ENCODE measurements at places on chromosomes 6 and 20.
A peak's percentile ranks its signal among the peaks of the same experiment; 100 is the strongest.

DNA sequence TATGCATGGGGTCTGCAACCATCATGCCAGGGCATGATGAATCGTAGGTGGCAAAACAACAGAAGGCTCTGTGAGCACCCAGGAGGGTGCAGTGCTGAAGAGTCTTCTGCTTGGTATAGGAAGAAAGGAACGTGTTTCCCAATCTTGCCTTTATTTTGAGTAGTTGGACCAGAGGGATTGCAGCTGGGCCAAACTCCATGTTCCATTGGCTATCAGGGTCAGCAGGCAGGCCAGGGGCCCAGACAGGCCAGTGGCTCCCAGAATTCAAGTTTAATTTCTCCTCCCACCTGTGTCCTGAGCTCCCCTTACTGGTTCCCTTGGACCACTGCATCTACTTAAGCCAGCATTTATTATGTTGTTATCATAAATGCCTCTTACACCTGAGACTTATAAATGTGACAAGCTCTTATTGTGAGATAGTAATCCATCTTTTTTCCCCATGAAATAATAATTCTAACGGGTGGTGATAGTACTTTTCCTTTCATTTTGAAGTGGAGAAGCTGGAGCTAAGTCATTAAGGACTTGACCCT is 918 bp upstream of the TRIM38 start:
- DNase-seq: no peak

GRCh38 chr6:20571261-20571660 is 37.0 kb downstream of the CDKAL1 start:
- no peak for DNase-seq

DNA sequence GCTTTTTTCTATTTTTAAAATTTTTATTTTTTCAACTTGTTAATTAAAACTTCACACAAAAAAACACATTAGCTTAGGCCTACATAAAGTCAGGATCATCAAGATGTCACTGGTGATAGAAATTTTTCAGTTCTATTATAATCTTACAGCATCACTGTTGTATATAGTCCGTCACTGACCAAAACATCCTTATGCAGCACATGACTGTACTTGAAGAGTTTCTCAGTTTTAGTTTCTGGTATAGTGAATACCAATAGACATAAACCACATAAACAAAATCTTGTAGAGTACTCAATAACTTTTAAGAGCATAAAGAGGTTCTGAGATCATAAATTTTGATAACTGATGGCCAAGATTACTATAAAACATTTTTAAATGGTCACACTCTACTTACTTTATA is 71.8 kb downstream of the ASCC3 start:
- no peak for DNase-seq

GRCh38 chr6:170424604-170425126 is 118.1 kb downstream of the FAM120B start:
- no peak for DNase-seq

- DNase-seq: no peak
These were observed 171.9 kb upstream of the JARID2 start for GRCh38 chr6:15073883-15074465.

DNA sequence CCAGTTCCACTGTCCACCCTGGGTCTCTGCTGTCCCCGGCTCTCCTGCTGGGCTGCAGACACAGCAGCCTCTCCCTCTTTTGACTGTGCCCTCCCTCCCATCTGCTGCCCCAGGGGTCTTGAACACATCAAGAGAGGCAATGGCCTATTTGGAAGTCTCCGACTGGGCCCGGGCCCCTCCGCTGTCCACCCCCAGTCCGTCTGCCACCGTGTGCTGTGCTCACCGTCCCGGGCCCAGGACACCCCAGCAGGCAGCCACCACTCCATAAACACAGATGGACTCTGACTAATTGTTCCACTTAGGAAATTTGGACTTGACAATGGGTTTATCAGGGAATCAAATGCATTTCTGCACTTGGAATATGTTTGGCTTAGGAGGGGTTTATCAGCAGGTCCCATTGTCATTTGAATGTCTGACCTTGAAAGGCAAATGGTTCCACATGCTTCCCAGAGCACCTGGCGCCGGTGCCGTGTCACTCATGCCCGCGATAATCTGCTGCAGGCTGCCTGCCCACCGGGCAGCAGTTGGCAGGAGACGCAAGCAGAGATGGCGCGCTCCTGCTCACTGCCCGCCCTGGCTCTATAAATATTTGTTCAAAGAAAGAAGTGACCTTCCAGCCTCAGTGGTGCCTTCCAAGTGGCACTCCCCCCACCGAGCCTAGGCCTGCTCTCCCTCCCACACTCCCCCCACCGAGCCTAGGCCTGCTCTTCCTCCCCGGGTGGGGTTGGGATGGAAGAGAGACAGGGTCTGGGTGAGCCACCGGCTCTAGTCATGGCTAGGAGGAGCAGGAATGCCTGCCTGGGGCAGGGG is 18.8 kb upstream of the FRMD1 start:
- no peak for DNase-seq

- DNase-seq: peak; percentile 59
These were observed 9.8 kb downstream of the PGM3 start for GRCh38 chr6:83183082-83183828.

DNA sequence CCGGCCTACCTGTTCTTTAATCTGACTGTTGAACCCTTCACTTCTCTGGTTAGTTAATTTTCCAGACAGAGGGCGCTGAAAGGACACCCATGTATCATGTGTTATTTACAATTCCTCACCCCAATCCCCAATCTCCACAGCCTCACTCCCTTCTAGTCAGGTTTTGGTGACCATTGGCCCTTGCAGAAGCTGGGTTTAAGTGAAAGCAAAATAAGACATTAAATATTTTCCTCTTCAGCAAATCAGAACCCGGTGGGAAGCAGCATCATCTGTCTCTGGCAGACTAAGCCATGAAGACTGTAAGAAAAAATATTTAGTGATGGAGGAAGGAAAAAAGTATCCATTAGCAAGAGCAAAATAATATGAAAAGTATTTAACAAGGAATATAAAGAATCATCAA is 9.4 kb upstream of the HLA-DQA1 start:
- no peak for DNase-seq

DNA sequence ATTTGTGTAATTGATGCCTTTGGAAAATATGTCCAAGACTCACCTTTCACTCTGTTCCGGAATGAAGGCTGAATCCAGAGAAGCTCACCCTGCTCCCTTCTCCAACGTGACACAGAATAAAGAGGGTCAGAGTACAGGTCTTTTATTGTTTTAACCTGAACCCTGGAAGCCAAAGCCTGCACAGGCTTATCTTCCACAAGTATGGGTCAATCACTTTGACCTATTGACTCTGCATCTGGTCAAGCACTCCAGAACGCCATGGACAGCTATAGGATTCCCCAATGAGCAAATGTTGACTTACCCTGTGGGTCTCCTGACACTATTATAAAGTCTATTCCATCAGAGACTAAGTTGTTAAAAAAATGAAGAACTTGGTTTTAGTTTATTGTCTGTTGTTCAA is 158.4 kb upstream of the MYLIP start:
- DNase-seq: no peak

DNA sequence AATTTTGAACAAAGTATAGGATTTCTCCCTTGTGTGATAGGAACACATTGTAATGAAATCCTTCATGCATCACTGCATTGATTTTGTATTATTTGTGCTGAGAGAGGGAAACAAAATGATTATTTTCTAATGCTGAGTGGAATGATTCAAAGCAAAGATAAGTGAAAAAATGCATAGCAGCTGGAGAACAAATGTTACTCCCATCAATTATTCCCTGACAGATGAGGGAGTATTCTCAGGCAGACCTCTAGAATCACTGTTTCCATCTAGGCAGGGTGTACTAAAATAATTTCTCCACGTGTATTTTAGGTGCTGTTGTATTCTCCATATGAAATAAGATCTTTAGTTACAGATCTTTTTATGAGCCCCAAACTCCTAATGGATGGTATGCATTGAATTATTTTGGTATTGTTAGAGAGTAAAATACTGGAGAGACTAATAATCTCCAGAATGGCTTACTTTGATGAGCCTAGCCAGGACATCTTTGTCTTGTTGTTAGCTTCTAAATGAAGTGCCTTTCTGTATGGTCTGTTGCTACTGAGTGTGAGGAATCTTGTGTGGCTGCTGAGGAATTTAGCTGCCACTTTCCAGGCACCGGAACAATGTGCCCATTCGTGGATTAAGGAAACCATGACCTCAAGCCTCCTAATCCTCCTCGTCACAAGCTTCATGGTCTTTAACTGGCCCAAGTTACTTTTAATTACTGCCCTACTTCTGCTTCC is 39.6 kb downstream of the RNF217 start:
- peak; percentile 47 for DNase-seq

DNA sequence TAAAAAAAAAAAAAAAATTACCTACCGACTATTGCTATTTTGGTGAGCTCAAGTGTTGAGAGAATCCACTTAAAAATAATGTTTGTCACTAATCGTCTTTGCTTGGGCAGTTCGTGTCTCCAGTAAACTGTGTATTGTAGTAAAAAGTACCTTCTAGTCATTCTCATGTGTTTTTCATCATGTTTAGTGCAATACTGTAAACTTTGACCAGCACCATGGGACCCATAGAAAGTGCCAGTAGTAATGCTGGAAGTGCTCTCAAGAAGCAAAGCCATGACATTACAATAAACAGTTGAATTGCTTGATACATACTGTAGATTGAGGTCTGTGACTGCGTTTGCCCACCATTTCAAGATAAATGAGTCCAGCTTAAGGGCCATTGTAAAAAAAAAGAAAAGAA is 395.2 kb downstream of the BCKDHB start:
- DNase-seq: no peak

GRCh38 chr6:85642774-85643536 is at the start of gene SYNCRIP:
TSS of gene SYNCRIP (minus strand) at chr6:85642886. CDS start at chr6:85641439, 1,447 bp downstream.
- DNase-seq: peak; percentile 85

GRCh38 chr6:41717392-41717736 is 18.0 kb downstream of the TFEB start:
- no peak for DNase-seq

- no peak for DNase-seq
These were observed 47.1 kb upstream of the NXT1 start for GRCh38 chr20:23303325-23304102.

- no peak for DNase-seq
These were observed 1.1 kb downstream of the SYNJ2 start for GRCh38 chr6:157982563-157983405.

GRCh38 chr6:18102783-18103509 is 19.5 kb downstream of the NHLRC1 start:
- DNase-seq: no peak

DNA sequence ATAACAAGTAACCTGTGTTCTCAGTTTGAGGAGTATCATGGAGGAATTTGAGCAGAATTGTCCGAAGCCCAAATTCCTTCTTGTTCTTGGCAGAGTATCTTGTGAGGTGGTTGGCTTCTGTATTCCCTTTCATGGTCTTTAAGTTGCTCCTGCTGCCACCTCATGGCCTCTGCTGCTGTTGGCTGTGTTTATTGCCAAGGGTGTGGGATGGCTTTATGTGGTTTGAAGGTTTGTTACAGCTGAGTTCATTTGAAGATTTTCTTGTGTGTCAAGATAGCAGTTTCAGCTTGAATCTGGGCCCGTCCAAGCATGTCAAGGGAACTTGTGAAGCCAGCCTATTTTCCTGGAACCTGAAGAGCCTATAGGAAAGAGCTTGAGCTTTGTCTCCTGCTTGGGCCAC is 20.2 kb upstream of the TTK start:
- DNase-seq: no peak

DNA sequence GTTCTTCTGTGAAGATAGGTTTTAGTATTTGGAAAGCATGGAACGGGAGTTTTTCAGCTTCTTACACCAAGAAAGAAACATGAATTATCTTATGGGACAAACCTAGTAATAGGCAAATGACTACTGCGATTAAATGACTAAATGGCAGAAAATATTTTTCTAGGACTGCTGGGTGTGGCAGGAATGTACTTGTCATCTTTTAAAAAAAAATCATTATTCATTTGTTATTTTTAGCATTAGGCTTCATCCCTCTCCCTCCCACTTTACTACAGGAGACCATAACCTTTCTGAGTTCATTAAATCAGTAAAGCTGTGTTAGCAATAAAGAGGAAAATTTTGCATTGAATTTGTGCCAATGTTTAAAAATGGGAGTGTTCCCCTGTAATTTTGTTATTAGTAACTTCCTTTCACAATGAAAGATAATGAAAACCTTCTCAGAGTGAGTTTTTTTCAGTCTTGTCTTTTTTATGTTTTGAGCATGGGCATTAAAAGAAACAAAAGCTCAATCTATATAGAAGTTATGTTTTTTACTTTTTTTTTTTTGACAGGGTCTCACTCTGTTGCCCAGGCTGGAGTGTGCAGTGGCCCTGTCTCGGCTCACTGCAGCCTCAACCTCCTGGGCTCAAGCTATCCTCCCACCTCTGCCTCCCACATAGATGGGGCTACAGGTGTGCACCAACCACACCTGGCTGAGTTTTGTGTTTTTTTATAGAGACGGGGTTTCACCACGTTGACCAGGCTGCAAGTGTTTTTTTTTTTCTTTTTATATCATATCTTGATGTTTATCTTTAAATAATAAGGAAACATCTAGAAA is 105.6 kb upstream of the CLDN20 start:
- no peak for DNase-seq

DNA sequence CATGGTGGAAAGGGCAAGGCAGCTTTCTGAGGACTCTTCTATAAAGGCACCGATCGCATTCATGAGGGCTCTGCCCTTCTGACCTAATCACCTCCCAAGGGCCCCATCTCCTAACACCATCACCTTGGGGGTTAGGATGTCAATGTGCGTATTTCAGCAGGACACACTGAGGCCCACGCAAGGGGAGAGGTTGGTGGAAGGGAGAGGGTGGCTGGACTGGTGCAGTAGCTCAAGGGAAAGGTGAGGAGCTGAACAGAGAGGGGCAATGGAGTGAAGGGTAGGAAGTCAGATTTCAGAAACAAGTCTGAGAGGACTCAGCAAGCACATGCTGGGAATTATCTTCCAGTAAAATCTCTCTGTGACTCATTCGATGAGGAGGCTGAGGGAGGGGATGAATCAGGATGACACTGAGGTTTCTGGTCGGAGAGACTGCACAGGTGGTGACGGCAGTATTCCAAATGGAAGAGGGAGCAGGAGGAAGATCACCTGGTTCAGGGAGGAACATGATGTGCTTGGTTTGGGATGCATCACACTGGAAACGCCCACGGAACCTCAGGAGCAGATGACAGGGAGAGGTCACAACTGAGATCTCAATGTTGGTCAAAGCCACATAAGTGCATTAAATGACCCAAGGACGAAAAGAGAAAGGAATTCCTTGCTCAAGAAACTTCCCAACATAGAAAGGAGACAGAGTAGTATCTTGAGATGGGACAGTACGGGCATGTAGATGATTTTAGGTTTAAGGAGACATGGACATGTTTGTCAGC is 67.1 kb downstream of the TFAP2A start:
- DNase-seq: no peak

- peak; percentile 76 for DNase-seq
These were observed 42.4 kb upstream of the GNRH2 start for GRCh38 chr20:3000852-3001523.

DNA sequence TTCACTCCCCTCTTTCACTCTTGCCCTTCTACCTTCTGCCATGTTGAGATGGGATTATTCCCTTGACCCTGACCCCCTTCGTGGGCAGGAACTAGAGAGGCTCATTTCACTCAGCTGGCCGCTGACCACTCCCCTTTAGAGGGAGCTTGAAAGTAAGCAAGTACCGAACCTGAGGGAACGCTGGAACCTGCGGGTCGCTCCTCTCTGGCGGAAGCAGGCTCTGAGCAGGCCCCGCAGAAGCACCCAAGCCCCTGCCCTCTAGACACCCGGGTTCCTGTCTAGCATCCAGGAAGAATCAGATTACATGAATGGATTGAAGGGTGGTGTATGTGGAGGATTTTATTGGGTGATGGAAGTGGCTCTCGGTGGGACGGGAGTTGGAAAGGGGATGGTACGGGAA is 11.9 kb upstream of the MYCT1 start:
- no peak for DNase-seq

Data from COLO829 (cell line).